ENCODE measurements at places on chromosomes 1 and 21.

- no peak for DNase-seq
Measured at GRCh38 chr1:192151176-192151575, 7.1 kb upstream of the RGS18 start.

DNA sequence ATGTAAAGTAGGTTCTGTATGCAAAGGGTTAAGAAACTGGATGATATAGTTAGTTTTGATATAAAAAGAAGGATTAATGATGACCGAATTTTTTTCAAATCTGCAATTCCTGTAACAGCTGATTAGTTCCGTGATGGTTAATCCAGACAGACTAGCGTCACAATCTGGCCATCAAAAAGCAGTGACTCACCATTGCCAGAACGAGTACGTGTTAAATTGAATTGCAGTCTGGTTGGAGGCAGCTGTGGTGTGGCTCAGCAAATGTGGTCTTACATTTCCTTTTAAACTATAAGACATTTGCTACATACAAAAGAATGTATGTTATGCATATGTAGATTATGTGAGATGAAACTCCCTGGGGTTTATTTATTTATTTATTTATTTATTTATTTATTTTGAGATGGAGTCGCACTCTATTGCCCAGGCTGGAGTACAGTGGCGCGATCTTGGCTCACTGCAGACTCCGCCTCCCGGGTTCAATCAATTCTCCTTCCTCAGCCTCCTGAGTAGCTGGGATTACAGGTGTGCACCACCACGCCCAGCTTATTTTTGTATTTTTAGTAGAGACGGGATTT, 139.8 kb downstream of the RYR2 start:
- DNase-seq, result no peak

GRCh38 chr1:204285436-204286305, 71.9 kb upstream of the GOLT1A start:
- peak; percentile 62 for DNase-seq

- DNase-seq, result no peak
Measured at GRCh38 chr1:8926707-8927694, 18.7 kb upstream of the CA6 start.

GRCh38 chr1:228083871-228084278, 1.4 kb downstream of the ARF1 start:
- DNase-seq, result no peak
